ENCODE measurements at places on chromosomes 6 and 20.

- no peak for DNase-seq
Observed at GRCh38 chr6:121510568-121511177, 75.2 kb downstream of the GJA1 start.

GRCh38 chr6:121881974-121882667 lies 446.7 kb downstream of the GJA1 start:
- DNase-seq: no peak

DNA sequence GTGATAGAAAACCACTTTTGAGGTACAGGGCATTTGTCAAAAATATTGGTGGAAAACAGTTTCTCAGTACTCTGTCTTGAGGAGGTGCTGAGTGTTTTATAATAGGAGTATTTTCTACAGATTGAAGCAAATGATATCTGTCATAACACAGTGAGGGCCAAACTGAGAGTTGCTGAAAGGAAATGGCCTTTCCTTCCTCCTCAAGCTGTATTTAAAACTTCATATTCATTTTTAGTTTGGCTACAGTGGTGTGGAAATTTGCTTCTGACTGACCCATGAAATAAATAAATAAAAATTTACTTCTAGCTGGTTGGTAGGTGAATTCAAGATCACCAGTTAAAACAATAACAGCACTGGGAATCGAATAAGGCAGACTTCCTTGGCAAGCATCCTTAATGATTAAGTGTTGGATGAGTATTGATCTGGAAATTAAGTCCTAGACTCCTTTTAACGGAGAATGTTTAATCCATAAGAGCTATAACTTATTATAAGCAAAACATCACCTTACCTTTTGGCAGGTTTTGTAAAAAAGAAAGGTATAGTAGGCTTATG lies 828.6 kb upstream of the CITED2 start:
- no peak for DNase-seq

GRCh38 chr6:105726902-105727655 lies 324.2 kb upstream of the PREP start:
- no peak for DNase-seq

GRCh38 chr20:23087587-23088251 lies 1.6 kb upstream of the CD93 start:
- no peak for DNase-seq

DNA sequence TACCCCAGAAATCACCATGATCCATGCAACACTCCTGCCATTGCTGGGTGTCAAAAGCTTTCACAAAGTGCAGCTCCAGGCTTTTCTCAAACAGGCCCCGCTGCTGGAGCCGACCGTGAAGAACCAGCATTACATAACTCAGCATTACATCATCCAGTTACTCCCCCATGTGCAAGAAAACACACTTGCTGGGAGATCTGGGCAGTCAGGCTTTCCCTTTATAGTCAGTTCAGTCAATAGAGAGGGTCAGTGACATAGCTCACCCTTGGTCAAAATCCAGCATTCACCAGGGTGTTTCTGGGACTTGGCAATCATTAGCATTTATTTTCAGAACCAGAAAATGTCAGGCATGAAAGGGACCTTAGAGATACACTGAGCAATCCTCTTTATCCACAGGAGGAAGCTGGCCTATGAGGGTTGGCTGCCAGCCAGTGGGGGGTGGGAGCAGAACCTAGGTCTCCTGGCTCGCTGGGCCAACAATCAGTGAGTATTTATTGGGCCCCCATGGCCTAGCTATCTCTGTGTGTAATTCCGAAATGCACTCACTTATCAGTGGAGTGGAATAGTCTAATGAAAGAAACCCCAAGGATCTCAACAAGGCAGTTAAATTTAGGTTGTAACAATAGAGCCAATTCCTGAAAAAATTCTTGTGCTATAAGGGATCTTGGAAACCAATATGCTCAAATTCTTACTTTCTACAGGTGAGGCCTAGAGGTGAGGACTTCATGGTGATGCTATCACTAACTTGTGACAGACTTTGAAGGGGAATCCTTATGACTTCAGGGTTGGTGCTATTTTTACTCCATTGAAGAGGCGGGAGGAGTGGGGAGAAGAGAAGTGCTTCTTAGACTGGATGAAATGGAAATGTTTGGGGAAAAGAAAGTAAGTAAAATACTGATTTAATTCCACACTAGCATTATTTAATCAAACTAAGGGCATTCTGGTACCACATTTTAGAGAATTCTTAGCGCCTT lies 54.6 kb downstream of the LYRM4 start:
- DNase-seq: no peak

DNA sequence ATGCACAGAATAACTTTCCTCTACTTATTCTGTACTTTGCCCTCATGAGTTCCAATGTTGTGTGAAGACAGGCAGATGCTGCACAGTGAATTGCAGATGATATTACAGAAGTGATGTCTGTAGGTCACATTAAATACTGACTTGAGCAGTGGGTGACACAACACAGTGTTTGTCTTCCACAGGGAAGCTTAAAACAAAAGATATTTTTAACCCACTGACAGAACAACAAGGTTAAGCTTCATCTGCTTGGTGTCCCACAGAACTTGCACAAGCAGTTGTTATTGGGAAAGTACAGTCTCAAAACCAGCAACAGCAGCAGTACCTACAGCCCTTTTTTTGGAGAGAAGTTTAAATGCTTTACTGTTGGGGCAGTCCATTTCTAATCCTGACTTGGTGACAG lies 10.5 kb downstream of the SUMO4 start:
- DNase-seq: no peak

DNA sequence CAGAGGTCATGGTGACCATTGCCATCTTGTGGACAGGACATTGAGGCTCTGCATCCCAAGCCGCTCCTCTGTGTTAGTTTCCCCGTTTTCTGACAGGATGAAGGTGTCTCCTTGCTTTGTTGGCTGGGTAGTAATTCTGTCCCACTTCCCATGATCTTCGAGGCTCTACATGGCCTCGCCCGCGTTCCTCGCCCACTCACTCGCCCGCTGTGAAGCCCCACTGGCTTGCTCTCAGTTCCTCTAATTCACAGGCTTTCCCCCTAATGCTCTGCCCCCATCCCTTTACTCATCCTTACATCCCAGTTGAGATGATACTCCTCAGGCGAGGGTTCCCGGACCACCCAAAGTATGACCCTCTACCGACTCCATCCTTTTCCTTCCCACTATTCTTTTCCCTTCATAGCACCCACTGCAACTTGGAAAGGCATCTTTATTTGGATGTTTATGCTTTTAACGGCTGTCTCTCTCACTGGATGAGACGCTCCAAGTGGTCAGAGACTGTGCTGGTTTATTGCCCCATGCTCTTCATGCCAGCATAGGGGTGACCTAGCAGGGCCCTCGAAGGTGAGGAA lies 511 bp upstream of the SLC35B2 start:
- DNase-seq: no peak

DNA sequence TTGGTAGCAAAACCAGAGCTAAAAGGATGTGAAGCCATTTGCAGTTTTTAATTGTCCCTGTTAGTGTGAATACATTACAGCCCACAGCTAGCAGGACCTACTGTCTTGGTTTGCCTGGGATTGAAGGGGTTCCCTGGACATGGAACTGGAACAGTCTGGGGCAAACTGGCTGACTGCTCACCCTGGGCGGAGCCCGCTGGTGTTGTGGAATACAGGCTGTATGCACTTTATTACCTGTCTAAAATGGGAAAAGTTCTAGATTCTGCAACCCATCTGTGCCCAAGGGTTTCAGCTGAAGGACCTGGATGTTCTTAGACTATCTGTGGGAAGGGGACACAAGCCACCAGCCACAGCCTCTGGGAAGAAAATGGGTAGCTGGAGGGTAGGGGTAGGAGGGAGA lies 12.2 kb upstream of the CDKN1A start:
- no peak for DNase-seq

DNA sequence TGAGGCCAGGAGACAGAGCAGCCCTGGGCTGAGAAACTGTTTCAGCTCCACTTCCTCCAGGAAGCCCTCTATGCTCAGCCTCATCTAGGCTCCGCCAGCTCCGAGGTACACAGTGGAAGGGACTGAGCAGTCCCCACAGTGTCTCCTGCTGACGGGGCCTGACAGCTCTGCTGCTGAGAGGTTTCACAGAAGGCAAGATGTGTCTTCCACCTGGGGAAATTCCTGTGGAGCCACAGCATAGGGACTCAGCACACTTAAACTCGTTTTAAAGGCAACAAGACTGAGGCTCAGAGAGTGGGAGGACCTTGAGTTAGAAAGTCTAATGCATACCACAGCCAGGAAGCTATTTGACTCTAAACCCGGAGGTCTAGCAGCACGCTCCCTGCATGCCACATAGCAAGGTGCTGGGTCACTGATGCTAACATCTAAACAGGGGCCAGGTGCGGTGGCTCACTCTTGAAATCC lies 6.8 kb downstream of the ADA start:
- peak; percentile 63 for DNase-seq

GRCh38 chr20:32067234-32067821 lies 15.3 kb downstream of the HCK start:
- DNase-seq: no peak

DNA sequence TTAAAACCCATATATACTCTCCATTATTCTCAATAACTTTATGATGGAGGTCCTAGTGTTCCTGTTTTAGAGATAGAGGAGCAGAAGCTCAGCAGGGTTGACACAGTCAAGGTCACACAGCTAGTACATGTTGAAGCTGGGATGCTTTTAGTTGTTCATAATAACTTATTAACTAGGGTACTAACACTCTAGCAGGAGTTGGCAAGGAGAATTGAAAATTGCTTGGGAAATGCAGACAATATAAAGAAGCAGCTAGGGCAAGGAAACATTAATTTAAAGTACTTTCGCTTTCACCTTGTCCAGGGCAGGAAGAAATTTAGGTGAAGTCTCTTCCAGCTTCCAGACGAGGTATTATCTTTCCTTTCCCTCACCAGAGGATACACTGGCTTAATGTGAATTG lies 133.7 kb downstream of the RCAN2 start:
- no peak for DNase-seq

DNA sequence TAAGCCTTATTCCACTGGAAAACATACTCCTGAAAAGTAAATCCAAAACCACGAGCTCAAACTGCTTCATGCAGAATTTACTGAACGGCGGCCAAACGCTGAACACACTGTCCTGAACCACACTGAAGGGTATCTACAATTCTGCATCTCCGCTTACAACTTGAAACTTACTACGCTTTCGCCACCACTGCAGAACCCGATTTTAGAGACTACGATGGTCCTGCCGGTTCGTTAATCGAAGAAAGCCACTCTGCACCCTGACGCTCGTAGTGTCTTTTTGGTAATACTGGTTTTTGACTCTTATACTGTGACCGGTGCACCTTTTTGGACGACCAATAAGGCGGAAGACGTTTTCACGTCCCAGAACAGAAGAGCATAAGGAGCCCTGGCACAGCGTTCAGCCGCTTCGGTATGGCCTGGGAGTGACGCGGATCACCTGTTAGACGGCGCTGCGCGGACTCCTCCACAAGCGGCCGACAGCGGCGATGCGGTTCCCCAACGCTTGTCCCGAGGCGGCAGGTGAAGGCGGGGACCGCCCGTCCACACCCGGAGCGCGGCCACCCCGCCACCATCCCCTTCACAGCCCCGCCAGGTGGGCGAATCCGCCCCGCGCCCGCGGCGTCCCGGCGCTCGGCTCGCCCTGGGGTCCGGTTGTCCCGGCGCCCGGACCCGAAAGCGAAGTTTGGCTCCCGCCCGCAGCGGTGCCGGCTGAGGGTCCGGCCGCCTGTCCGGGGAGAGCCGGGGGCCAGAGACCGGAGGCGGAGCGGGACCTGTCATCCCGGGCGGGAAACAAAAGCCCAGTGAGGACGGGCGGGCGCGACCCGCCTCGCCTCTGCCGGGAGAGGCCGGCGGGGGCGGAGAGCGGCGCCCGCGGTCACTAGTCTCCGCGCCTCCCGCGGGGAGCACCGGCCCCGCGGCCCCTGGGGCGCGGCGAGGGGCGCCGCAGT lies 784 bp downstream of the FKBP5 start:
- peak; percentile 84 for DNase-seq

DNA sequence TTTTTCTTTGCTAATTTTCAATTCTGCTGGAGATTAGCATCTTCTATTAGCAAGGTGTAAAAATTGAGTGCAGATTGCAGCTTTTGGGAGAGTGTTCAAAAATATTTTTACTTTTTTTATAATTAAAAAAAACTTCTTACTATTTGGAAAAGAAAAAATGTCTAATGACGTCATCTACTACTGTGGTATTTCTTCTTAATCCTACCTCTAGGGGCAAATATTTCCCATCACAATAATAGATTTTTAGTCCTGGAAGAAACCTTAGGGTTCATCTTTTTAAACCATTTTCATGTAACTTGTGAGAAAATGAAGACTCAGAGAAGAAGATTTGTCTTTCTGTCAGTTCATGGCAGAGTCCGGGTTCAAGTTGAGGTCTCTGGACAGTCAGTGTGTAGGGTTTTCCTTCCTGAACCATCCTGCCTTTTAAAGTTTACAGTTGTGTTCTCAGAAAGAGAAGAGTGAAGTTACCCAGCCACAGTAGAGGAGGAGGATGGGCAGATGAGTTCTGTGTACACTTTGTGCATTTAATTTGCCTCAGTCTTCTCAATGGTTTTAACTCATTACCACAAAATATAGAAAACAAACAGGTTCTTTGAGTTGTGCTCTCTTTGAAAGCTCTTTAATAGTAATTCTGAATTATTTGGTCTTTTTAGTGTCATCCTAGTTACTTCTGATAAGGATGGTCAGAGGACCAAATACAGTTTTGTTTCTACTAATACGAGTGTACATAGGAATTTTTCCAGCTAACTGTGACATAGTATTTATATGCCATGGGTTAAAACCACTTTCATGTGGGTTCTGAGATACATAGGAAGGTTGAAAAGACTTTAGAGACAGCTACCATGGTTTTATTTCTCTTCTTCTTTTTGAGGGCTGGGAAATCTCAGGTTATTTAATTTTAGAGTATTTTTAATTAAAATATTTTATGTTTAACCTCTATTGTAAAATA lies 184.7 kb downstream of the CDKAL1 start:
- no peak for DNase-seq

- DNase-seq: no peak
Observed at GRCh38 chr20:17943343-17943742, 25.3 kb downstream of the SNX5 start.

All from activated CD8-positive, alpha-beta memory T cell treated with anti-CD3 and anti-CD28 coated beads, Interleukin-2, amount 50 U/mL, for 48 hours (primary cell).